ENCODE measurements at places on chromosomes 1 and 21.

DNA sequence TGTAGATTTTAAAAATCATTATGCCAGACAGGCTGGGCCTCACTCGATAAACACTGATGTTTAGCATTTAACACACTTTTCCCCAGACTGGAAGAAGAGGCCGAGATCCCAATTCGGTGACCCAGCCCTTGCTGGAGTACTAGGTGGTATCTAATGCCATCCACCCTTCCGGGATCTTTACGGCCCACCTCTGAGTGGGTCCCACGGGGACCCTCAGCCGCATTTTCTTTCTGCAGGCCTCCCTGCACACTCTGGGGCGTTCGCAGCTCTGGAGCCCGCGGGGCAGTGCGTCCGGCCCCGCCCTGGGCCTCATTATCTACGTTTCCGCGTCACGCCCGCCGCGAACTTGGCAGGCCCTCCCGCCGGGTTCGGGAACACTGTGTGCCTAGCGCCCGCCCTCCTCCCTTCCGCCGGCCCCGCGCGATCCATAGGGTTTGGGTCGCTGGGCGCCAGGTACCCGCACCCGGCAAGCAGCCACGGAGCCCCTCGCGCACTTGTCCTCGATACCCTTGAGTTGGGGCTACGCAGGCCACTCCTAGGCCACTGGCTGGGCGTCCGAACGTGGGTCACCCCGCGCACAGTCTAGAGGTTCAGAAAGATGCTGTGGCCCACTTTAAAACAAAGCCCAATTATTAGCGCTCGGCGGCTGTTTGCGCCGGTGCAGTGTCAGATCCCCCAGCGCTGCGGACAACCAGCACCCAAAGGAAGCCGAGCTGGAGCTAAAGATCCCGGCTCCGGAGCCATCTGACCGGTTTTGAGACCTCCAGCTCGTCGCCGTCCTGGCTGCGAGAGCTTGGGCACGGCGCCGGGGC, 950 bp upstream of the EVA1C start:
- DNase-seq, result peak; percentile 90

- DNase-seq, result no peak
Observed at GRCh38 chr1:167473761-167474160, 44.6 kb downstream of the CD247 start.

- DNase-seq, result no peak
Observed at GRCh38 chr1:217562229-217562878, 68.5 kb downstream of the GPATCH2 start.

DNA sequence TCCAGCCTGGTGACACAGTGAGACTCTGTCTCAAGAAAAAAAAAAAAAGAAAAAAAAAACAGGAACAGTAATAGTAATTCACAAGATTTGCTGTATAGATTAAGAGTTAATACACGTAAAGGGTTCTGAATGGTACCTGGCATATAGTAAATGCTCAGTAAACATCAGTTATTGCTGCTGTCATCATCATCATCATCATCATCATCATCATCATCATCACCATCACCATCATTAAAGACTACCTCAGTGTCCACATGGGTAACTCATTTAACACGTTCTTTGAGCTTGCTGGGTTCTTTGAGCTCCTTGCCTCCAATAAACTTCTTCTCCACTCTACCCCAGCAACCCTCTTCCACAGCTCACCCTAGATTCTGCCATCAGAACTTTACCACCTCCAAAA, 55.0 kb downstream of the KIAA0319L start:
- DNase-seq, result no peak

DNA sequence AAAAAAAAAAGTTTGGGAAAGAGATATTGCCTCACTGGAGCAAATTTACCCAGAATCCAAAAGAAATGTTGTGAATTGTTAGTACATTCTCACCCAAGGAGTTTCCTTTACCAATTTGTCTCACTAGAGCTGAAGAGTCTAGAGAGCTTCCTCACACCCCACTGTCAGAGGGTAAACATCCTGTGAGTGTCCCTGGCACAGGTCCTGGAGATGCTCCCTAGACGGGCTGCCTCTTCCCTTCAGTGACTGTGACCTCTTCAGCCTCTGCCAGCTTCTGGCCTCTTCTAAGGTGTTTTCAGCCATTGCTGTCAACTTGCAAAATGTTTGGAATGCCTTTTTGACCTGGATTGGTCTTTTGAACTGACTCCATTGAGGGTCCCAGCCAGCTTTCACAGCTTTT, 159.4 kb downstream of the DHRS3 start:
- DNase-seq, result no peak

- no peak for DNase-seq
Observed at GRCh38 chr21:41729701-41730366, 37.0 kb downstream of the RIPK4 start.

GRCh38 chr1:113903501-113904292, 902 bp downstream of the AP4B1 start:
- no peak for DNase-seq

GRCh38 chr1:219732814-219733491, 120.0 kb upstream of the ZC3H11B start:
- DNase-seq, result no peak

DNA sequence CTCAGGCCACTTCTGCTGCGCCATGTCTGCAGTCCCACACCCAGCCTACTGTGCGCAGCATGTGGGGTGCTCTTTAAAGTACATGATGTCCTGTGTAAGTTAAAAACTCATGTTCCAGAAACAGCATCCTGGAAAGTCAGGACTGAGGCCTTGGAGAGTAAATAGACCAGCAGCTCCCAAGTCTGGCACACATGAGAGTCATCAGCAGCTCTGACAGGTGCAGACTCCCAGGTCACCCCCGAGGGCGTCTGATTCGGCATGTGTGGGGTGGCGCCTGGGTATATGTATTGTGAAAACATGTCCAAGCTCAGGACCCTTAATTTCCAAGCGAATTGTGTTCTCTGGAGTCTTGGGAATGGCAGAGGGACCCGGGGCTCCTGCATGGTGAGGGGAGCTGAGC, 120.1 kb upstream of the RUNX3 start:
- DNase-seq, result no peak

DNA sequence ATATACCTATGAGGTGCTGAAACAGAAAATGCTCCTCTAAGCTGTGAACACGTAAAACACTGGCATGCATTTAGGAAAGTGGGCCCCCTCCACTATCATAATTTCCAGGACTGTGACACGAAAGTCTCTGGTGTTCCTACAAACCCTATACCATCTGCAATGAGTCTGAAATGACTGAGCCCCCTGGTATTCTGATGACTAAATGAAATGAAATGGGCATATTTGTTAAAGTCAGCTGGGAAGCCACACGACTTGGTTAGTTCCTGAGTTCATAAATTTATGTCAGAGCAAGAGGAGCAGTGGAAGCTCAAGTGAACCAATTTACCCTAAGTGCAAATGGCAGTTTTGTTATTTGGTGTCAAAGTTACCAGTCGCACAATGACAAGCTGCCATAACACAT, 182.3 kb downstream of the KCTD3 start:
- DNase-seq, result no peak

- DNase-seq, result no peak
Observed at GRCh38 chr1:7284839-7285435, 486.2 kb upstream of the VAMP3 start.

All from dorsolateral prefrontal cortex (tissue), 122 donors.